ENCODE measurements at places on chromosomes 7 and 10.

GRCh38 chr10:97428572-97428981, 2.6 kb downstream of the PGAM1 start:
- no peak for DNase-seq

DNA sequence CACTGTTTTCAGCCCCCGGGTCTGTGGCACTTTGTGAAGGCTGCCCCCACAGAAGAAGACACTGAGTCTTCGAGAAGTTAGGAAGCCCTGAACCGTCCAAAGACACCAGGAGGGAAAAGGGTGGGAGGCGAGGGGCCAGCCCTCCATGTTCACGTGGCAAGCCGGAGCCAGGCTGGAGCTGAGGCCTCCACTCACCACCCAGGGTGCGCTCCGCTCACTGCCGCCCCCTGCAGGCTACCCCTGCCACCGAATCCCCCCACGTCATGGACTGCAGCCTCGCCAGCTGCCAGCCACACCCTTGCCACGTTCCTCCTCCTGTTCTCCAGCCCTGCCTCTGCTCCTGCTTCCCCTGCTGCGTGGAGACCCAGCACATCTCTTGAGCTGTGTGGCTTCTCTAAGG, 59.0 kb upstream of the EN2 start:
- DNase-seq, result no peak

DNA sequence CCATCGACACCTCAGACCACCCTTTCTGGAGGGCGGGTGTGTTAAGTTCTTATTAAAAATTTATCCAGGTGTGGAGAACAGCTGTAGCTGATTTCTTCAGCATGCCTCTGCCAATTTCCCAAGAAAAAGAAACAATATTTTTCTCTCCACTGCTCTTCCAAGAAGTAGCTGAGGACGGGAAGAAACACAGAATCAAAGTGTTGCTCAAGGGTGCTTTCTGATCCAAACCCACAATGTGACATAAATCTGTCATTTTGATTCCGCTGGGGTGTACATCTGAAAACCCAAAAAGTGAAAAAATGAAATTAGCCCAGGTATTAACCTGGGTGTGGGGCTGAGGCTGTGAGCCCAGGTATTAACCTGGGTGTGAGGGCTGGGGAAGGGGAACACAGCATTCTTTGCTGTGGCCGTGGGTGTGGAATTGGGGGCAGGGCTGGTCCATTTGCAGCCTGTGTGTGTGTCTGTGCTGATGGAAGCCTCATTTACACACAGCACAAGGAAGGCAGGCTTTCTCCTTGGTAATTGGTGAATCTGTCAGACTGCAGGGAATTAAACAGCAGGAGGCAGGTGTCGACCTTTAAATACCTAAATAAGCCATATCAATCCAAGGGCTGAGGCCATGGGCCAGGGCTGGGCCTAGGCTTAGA, 48.4 kb upstream of the CCDC3 start:
- DNase-seq, result no peak

GRCh38 chr7:157523371-157523765, 186.6 kb downstream of the DNAJB6 start:
- DNase-seq, result no peak

DNA sequence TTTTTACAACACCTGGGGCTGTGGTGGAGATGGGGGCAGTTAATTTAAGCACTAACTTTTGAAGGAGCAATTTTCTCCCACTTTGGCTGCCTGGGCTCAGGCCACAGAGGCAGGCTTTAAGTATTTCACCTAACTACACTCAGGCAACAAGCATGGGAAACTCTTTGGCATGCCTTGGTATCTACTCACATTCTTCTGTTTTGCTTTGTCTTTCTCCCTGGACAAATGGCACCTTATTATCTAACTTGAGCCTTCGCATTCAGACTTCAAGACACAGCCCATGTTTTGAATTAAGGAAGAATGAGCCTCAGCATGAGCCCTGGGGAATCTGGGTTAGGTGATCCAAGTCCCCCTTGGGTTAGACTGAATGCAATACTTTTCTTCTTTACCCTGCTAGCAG, 31.8 kb upstream of the BMPER start:
- DNase-seq, result no peak

DNA sequence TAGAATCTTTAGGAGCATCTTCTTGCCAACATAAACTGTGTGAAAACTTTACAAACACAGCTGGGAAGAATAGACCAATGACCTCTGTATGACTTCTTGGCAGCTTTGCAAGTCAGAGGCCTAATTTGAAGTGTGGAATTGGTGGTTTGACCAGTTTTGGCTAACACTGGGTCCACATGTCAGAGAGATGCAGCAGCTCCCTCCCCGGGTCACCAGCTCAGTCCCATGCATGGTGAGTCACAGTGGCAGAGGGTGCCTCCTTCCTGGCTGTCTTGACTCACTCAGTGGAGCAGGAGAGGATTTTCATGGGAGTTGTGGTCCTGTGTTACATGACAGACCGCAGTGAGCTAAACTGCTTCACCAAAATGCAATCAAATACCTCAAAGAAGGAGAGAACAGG, 8.2 kb upstream of the STARD3NL start:
- DNase-seq, result peak; percentile 38

- DNase-seq, result no peak
Measured at GRCh38 chr7:17946591-17946990, 6.3 kb upstream of the SNX13 start.

DNA sequence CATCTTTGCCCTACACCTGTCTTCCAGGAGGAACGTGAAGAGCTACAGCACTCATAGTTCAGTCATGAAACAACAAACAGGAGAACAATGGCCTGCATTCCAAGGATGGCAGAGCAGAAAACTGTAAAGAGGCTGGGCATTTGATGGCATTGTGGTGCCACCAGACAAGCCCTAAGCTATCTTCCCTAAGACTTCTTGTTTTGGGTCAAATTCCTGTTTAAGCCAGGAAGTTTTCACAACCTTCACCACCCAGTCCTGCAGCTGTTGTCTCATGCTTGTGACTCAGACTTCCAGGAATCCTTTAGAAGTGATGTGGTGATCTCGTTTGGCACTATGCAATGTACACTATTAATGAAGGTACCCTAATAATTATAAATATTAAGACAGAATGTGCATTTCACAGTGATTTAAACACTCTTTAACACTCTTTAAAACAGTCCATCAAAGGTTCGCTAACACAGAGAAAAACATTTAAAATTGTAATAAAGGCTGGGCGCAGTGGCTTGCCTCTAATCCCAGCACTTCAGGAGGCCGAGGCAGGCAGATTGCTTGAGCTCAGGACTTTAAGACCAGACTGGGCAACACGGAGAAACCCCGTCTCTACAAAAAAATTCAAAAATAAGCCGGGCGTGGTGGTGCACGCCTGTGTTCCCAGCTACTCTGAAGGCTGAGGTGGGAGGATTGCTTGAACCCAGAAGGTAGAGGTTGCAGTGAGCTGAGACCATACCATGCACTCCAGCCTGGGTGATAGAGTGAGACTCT, 2.7 kb upstream of the HERPUD2 start:
- no peak for DNase-seq

DNA sequence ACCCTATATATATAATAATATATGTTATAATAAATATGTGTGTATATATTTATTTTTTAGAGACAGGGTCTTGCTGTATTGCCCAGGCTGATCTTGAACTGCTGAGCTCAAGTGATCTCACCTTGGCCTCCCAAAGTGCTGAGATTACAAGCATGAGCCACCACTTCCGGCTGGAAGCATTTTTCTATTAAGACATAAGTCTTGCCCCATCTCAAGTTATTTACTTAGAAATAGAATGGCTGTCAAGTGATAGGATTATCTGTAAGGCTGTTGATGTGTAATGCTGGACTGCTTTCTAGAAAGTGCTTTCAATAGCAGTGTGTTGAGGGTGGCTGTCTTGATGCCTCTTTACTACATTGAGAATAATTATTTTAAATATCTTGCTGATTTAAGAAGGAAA, 65.2 kb downstream of the ZMYND11 start:
- DNase-seq, result no peak

GRCh38 chr10:120456626-120457430, at the start of gene PLPP4:
PLPP4 (plus strand) TSS chr10:120457227; CDS start chr10:120457306, 79 bp downstream.
- DNase-seq, result peak; percentile 22

- DNase-seq, result no peak
Measured at GRCh38 chr10:116197946-116198675, 74.9 kb downstream of the GFRA1 start.

GRCh38 chr10:30456266-30456665, 22.3 kb downstream of the MAP3K8 start:
- no peak for DNase-seq

- DNase-seq, result peak; percentile 35
Measured at GRCh38 chr7:69598487-69599285, 411 bp downstream of the AUTS2 start.

GRCh38 chr7:42876182-42877068, 35.4 kb downstream of the C7orf25 start:
- peak; percentile 70 for DNase-seq

- no peak for DNase-seq
Measured at GRCh38 chr10:36391405-36391804, 734.0 kb upstream of the ANKRD30A start.

DNA sequence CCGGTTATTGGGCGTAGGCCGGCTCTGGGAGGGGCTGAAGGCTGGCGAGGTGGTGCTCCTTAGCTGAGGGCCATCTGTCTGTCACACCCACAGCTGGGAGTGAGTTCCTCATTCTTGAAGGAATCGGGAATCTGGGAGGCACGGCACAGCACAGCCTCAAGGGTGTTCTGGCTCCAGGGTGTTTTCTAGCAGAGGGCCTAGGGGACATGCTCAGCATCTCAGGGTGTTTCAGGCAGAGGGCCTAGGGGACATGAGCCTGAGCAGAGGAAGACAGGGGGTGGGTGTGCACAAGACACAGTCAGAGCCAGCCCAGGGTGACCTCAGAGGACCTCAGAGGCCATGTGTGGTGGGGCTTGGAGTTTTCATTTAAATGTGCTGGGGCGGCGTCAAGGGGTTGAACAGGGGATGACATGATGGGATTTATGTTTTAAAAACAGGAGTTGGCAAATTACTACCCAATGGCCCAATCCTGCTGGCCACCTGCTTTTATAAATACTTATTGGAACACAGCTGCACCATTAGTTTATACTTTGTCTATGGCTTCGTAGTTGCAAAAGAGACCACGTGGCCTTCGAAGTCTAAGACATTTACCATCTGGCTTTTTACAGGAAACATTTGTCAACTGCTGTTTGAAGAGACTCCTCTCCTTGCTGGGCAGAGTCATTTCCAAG, 121.6 kb downstream of the PRKAG2 start:
- DNase-seq, result no peak

DNA sequence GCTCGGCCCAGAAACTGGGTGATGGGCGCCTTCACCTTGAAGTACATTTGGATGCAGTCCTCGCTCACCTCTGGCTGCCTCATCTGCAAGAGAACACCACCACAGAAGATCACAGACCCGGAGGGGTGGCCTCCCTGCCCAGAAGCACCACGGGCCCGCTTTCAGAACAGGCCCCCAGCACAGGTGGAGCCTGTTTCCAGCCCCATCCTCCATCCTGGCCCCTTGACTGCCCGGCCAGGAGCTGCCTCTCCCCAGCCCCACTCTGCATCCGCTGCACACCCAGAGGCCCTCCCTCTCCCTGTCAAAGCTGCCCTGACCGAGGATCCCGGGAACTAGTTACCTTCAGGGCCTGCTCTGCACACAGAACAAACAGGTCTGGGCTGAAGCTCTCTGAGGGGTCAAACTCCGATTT, 724 bp downstream of the CFAP46 start:
- no peak for DNase-seq

GRCh38 chr10:120493411-120494312, 36.6 kb downstream of the PLPP4 start:
- DNase-seq, result no peak

GRCh38 chr10:12348294-12348869, 965 bp upstream of the CAMK1D start:
- DNase-seq, result no peak

GRCh38 chr7:96059075-96059474, 262.8 kb downstream of the SLC25A13 start:
- no peak for DNase-seq

DNA sequence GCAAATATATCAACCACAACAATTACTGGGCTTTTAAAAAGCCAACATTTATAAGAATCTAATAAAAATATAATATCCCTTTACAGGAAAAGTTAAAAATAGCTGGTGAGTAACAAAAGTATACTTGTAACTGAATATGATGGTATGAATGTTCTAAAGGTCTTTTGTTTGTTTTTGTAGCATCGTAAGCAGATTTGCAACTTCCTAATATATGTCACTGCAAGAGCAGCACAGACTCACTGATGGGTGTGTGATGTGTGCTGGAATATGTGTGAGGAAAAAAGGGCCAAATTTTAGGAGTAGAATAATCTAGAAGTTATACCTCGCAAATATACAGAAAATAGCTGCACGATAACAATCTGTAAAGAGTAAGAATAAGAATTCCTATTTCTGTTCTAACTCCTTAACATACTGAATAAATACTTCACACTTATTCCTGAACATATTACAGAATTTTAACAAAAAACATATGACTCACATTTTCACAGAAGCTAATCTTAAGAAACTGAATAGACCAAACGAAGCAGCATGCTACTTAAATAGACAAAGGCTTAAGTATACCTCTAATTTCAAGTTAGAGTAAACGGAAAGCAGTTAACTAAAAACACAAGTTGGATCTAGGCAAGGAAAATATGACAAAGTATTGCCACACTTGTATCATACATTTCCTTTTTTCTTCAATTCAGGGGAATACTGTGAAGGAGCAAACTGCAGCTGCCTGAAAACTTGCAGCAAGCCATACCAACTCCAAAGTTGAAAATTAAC, 9.6 kb downstream of the ETV1 start:
- DNase-seq, result no peak

DNA sequence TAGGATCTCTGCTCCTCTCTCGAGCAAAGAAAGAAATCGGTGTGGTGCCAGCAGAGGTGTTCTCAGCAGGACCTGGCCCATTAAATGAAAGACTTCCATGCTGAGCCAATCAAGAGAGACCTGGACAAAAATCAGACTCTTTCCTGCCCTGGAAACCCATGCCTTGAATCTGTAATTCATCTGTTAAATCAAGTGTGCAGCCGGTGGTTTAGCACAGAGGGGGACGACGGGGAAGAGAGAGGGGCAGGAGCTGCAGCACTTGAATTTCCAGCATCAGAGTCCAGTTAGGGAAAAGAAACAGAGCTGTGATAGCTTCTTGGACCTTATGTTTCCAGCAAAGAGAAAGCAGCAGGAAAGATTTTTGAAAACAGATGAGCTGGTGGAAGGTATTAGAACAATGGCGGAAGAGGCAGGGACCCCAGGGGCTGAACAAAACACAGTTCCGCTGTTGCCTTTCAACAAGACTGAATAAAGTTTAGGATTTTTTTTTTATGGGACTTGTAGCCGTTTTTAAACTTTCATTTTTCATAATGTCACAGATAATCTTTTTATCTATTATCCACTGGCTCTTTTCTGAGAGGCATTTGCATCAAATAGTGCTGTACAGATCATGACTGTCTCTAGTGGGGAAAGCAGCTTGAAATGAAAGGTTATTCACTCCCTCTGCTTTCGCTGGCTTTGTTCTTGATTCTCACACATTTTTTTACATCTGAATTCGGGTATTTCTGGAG, 543.6 kb upstream of the GALNT17 start:
- no peak for DNase-seq

- DNase-seq, result no peak
Measured at GRCh38 chr10:62482581-62482980, 108.4 kb downstream of the ZNF365 start.

DNA sequence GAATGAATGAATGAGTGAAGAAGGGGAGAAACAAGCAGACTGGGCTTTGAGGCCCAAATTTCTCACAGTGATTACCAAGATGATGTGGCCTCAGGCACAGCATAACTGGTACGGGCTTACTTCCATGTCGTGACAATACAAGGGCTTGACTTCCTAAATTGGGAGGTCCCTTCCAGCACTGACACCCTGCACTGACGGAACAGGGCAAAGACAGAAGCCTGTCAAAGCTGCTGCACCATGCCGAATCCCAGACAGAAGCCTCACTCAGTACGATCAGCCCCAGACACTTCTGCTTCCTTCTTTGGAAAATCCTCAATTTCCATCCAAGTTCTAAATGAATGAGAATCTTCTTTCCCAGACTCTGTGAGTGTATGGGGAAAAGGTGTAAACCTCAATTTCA, 51.9 kb downstream of the GNA12 start:
- no peak for DNase-seq
